SK-N-SH (cell line): ENCODE measurements at places on chromosomes 12 and 14. TPM values are rescaled to one million over a fixed set of nuclear protein-coding genes. Genes with fewer than 3 reads are reported as not detected.

Gene TPPP2
- not detected in 2 replicates for polyA plus RNA-seq

Gene FOXG1
- polyA plus RNA-seq = not detected in 2 replicates

Gene CFAP54
- 0.87 and 1.1 TPM in 2 replicates for polyA plus RNA-seq

Gene MIS18BP1
- polyA plus RNA-seq = 2.6 and 3.0 TPM in 2 replicates
